ENCODE measurements at places on chromosomes 12 and 14.

GRCh38 chr14:79051742-79052141 lies 881.6 kb downstream of the NRXN3 start:
- no peak for DNase-seq

DNA sequence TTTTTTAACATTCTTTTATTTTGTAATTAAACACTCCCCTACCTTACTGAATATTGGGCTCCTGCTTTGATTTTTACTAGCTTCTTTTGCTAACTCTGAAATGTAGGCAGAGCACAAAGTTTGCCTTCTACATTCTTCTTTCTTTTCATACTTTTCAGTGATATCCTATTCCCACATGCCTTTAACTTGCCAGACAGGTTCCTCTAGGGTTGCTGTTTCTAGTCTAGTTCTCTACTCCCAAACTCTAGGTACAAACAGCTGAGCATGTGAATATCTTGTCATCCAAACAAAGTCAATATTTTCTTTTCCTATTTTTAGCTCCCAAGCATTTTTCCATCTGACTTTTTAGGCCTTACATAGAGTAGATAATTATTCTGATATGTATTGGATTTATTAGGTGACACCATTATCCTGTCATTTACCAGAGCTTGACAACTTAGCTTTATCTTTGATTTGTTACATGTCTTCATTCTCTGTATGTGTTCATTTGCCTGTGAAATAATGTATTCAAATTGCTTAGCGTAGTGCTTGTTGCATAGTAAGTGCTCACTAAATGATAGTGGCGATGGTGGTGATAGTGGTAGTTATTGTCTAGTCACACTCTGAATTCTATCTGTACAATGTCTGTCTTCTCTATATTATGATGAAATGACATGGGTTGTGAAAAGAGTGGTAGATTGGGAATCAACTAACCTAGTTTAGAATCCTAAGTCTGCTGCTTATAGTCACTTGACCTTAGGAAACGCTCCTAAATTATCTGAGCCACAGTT lies 73.6 kb upstream of the DNM1L start:
- DNase-seq = no peak

DNA sequence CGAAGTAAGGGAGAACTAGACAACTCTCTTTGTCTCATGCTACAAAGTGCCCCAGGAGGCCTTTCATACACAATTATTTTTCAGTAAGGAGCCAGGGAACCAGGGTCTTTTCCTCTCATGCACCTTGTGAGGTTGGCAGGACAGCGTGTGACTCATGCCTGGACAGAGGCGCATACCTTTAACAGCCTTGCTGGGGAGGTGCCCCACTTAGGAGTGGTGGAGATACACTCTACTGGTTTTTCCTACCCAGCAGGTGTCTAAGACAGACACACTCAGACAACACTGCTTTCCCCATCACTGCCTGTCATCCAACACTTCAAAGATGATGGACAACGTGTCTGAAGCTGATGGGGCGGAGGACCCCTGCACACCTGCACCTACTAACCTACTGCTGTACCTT lies 49.1 kb downstream of the B4GALNT3 start:
- no peak for DNase-seq

DNA sequence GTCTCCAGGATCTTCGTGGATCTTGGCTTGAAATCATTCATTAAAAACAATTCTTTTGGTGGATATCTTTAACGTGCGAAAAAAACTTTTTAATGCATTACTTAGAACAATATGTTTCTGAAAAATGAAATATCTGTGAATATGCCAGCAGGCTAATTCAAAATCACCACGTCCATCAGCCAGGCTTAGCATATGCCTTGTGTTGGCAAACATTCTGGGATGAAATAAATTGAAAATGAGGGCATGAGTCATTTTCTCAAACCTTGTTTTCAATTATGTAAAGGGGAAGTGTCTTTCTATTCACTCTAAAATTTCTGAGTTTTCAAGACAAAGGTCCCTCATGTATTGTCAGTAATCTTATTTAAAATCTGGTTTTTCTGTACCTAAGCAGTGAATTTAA lies 393.9 kb downstream of the PAWR start:
- no peak for DNase-seq

DNA sequence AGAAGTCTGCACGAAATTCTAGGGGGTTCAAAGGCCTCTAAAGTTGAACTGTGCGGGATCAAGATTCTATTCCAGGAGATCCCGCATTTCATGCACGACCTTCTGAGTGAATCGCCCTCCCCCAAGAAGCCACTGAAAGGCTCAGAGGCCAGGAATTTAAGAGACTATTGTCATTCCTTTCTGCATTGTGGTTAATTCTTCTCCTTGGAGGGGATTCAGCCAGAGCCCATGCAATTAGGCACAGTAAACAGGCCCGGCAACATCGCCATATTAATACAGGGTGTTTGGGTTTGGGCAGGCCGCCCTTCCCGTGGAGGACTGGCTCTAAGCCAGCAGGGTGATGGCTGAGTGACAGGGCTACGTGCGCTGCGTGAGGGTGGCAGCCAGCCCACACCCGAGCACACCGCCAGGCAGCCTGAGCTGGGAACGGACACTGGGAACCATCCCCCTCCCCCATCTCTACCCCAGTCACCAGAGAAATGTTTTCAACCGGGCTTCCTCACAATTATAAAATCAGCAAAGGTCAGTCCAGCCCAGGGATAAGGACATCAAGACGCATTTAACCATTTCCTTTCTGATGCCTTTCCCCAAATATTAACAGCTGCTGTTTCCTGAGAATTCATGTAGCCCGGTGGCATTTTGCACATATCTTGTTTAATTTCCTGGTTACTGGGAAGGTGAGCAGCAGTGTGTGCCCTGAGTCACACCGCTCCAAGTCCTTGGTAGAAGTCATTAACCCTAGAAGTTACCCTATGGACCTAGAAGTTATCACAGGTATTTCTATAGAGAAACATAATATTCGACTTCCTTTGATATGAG lies 12.5 kb downstream of the EGLN3 start:
- no peak for DNase-seq

DNA sequence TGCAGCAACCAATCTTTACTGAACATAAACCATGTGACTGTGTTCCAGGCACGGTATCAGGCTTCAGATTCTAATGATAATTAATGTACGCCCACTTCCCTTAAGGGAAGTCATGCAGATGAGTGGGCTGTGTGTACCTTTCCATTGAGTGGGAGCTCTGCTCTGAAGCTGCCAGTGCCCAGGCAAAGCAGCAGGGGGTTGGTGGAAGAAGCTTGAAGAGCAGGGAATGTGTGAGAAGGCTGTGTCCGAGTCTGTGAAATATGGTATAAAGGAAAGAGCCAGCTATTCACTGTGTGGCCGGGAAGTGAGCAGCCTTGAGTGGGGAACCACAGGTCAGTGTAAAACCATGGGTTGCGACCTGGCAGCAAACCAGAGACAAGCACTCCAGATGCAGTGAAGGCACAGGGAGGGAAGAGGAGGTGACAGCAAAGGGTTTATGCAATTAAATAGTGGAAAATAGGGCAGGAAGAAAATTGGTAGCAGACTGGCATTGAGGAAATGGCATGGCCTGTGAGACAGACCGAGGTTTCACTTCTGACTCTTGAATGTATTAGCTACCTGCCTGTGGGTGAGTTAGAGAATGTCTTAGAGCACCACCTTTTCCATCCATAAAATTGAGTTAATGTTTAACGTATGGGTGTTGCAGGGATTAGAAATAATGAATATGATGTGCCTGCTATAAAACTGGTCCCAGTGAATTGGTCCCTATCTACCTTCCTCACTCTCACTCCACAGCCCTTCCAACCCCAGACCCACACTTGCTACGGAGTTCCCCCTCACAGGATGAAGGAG lies 116.4 kb downstream of the NTF3 start:
- DNase-seq = no peak

DNA sequence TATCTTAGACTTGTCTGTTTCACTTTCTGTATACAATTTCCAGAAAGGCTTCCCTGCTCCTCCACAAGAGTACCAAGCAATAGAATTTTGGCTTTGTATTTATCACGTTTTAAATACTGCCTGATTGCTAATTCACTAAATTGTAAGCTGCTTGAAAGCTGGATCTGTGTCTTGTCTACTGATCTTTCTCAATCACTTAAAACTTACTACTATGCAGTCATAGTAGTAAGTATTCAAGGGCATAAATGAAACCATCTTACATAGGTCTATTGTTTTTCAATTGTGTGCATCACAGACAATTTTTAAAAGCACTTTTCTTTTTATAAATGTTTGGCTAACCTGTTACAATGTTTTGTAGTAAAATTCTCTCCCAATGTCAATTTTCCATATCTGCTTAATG lies 1.2 kb upstream of the GLIPR1L2 start:
- DNase-seq = no peak

DNA sequence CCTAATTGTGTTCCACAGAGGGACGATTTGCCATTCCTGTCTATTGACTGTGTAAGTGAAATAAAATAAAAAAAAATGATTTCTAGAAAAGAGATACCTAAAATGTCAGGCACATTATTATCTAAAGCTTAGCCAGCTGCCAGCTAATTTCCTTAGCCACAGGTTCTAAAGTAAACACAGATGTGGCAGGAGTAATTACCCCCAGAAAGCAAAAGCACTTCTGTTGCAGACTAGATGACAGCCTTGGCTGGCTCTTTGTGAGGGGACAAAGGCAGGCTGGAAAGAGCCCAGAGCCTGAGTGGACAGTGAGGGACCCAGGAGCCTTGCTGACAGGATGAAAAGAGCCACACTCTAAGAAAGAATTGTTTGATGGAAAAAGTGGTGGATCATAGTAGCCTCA lies 418.1 kb downstream of the LRIG3 start:
- DNase-seq = no peak

DNA sequence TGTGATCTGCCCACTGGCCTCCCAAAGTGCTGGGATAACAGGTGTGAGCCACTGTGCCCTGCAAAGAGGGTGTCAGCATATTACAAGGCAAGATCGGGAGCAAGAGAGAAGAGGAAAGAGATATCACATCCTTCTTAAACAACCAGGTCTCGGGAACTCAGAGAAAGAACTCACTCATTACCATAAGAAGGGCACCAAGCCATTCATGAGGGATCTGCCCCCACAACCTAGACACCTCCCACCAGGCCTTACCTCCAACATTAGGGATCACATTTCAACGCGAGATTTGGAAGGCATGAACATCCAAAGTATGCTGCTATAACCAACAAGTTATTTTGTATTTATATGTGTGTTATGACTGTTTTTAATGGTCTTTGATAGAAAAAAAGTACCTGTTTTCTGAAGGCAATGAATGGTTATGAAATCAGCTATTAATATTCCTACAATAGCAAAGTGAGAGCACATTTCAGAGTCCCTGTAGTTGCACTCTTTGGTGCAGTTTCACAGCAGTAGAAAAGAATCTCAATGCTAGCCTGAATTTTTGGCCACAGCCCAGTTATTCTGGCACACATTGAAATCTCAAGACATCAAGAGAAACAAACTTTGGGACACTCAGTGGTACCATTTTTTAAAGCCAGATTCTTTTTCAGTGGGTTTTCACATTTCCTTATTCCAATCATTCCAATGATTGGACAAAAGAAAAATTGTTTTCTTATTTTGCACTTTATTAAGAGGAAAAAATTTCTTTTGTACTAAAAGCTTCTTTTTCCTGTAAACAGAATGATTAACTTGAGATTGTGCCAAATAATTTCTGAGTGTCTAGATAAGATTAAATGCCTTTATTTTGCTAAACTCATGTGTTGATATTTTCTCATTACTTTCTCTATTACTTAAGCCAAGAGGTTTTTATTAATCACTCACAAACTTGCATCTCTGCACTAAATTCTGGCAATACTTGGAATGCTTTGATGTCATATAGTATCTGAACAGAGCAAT lies 582.6 kb upstream of the ATP2B1 start:
- DNase-seq = no peak

DNA sequence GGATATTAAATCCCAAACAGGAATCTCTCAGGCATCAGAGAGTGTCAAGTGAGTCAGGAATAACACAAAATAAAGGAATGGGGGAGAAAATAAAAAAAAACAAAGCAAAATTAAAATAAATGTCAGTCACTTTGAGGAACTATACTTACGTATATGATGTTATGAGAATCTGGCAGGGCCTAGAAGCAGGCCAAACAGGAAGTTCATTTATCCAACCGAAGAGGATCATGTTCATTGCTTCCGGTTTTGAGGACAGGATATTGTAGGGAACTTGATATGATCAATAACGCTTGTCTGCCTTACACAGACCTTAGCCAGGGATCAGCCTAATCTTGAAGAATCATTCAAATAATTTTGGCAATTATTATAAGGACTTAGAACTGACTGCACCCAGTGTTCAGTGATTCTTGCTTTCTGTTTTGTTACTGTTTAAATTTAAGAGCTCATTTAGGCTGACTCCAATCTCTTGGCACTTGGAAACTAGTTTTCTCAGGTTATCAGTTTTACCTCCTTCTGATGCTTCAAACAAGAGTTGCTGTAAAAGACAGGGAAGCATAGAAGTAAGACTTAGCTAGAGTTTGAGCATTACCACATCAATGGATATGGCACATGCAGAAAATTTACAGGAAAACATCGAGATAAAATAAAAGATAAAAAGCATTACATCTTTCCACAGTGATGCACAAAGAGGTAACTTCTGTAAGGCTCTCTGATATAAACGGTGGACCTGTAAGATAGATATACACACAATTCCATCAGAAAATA lies 53.4 kb downstream of the ZFC3H1 start:
- no peak for DNase-seq

- no peak for DNase-seq
Observed at GRCh38 chr12:131921866-131922769, 7.0 kb upstream of the PUS1 start.

- DNase-seq = no peak
Observed at GRCh38 chr12:43336962-43337555, 214.9 kb downstream of the ADAMTS20 start.

GRCh38 chr12:132489602-132490266 lies at the start of gene FBRSL1:
Gene FBRSL1, plus strand, starts transcription at chr12:132490151.
- DNase-seq = peak; percentile 89

Data from stimulated activated CD8-positive, alpha-beta memory T cell treated with anti-CD3 and anti-CD28 coated beads, Interleukin-2, amount 100 ng/mL, for 48 hours (primary cell).